ENCODE measurements at places on chromosomes 1 and 21.

- no peak for DNase-seq
Measured at GRCh38 chr1:111804776-111805175, 49.1 kb downstream of the DDX20 start.

GRCh38 chr1:68145418-68146126 lies 86.8 kb downstream of the WLS start:
- DNase-seq, result no peak

DNA sequence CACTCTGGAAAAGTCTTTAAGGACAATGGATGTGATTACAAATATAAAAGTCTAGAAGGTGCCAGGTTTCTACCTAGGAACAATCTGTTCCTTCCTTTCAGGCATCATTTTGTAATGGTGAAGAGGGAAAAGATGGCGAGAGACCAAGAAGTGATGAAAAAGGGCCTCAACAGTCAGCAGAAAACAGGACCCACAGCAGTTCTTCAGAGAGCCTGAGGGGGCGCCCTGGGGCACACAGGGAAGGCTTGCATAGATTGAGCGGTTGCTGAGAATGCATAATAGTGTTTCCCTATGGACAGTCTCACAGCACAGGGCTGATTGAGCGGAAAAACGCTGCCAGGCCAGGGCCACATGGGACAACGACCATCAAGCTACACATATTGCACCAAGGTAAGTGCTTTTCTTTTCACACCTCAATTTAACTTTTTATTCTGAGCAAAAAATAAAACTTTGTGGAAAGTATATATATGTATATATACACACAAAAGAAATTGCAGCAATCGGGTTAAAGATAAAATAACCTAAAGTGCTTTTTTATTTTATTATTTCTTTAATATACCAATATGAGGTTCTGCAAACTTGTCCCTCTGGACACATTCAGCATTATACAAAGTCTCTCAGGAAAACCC lies 3.1 kb upstream of the YRDC start:
- peak; percentile 41 for DNase-seq

DNA sequence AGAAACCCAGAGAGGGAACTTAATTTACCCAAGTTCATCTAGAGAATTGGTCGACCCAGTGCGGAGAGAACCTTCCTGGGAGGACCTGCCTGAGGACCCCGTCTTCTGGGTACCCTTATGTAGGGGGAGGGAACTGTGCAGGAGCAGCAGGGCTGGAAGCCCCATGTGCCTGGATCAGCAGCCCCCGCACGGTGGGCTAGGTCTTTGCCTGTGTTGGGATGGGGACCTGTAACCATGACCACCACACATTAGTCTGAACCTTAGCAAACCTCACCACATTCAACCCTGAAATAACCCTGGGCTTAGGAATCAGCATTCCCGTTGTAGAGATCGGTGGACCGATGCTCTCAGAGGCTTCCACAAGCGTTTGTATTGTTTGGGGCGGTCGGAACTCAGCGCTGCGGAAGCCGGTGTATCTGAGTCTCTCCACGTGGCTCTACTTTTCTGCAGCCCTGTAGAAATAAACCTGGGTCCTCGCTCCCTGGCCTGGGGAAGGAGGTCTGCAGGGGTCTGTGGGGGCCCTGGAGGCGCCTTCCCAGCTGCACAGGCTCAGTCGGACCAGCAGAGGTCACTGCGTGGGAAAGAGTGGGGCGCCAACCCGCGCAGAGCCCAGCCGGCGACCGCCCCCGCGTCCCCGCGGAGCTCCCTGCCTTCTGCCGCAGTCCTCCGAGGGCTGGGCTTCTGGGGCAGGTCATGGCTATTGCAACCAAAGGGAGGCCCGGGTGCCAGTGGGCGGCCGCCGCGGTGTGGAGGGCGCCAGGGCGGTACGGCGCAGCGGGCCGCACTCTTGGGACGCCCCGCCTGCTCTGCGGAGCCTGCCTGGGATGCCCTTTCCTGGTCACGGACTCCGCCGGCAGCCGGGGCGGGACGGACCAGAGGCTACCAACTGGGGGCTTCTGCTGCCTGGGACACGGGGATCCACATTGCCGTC lies 36.2 kb upstream of the KCNA10 start:
- no peak for DNase-seq

GRCh38 chr1:198677871-198678270 lies 39.0 kb downstream of the PTPRC start:
- DNase-seq, result no peak

DNA sequence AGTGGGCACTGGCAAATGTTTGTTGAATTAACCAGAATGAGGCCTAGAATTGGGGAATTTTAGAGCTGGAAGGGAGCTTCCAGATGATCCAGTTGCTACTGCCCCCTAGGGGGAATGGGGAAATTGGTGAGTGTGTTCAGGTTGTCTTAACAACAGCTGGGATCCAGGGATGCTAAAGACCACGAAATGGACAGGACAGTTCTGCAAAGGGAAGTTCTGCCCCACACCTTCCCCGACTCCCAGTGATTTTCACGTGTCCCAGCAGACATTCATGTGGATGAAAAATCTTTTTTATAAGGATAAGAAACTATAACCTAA lies 33.9 kb downstream of the TRIM62 start:
- DNase-seq, result no peak

- no peak for DNase-seq
Measured at GRCh38 chr1:100875228-100875627, 19.4 kb downstream of the EXTL2 start.

DNA sequence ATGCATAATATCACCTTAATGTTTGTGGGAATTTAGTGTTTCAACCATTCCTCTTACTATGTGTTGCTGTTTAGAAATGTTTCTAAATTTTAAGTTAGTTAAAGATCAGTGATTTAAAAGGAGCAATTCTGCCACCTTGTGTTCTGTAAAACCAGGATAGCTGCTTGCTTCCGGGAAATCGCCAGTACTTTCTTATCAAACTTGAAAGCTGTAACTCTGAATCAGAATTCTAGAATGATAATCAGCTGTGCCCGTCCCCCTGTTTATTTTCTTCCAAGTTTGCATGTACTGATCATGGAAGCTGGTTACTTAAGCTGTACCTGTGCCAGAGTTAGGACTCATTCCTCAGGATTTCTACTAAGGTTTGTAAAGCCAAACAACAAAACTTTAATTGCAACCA lies 656.4 kb downstream of the LTN1 start:
- DNase-seq, result peak; percentile 77

GRCh38 chr1:117921991-117922390 lies 7.4 kb downstream of the GDAP2 start:
- no peak for DNase-seq

DNA sequence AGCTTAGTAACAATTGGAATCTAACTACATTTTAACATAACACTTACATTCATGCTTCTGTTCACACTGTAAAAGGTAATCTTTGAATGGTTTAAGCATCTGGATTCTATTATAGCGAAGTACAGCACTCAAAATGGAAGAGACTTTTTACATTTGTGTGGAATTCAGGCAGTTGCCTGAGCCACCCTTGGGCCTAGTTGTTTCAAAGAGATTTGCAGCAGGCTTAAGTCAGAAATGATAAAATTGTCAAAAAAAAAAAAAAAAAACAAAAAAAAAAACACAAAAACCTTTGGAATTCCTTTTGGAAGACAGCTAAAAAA lies 199.9 kb downstream of the LYPLAL1 start:
- DNase-seq, result no peak

DNA sequence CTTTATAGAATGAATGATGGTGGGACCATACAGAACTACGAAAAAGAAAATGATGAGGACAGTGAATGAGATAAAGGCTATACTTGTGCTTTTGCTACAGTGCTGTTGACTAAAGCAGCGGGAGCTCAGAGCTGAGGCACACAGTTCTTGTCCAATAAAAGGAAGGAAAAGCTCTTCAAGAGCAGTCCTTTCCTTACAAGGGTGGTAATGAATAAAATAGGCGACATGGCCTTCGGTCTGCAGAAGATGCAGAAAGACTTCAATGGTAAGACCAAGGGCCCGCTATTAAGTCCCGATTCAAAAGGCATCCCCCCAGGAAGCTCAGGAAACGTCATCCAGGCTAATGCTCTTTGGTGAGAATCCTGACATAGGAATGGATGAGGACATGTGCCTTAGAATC lies 44.4 kb downstream of the GNG12 start:
- DNase-seq, result no peak

DNA sequence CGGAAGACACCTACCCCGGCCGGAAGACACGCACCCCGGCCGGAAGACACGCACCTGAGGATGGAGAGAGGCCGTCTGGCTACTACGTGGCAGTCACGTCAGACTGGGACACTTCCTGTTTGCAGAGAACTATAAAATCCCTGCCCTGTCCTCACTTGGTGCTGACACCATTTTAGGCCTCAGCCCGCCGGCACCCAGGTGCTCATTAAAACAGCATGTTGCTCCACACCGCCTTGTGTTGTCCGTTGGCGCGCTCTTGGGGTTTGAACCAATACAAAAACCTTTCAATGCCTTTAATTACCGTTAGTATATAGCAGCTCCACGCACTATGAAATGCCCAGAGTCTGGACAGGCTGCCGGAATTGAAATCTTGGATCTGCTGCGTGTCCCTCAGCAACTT lies 34.7 kb downstream of the VN1R5 start:
- no peak for DNase-seq

DNA sequence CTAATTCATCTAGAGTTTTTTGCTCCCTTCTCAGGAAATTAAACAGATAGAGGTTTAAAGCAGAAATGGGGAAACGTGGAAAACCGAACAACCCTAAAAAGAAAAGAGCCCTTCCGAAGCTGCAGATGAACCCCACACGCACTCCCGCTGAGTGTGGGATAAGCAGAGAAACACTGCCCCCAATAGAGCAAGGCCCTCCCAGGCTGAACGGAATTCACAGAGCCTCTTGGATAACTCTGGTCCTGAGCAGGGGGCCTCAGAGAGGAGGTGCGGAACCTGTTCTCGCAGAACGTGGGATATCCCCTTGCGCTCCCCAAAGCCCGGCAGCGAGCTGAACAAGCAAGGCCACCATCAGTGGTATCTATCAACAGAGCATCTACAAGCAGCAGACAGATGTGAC lies 44.9 kb downstream of the SSBP3 start:
- DNase-seq, result no peak

DNA sequence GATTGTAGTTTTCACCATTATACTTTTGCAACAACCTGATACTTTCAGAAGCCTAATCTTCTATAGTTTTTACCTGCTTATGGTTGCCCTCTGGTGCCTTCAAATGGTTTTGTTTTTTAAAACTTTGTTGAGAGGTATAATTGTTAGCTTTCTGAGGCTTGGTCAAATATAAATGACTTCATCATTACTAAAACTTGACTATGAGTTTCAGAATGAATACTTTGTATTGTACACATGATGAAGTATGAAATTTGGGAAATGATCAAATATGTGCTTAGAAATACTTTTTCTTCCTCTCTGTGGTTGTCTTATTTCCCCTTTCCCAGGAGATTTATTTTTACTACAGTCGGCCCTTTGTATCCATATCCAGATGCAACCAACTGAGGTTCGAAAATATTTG lies 151.8 kb upstream of the B3GALT2 start:
- DNase-seq, result no peak

DNA sequence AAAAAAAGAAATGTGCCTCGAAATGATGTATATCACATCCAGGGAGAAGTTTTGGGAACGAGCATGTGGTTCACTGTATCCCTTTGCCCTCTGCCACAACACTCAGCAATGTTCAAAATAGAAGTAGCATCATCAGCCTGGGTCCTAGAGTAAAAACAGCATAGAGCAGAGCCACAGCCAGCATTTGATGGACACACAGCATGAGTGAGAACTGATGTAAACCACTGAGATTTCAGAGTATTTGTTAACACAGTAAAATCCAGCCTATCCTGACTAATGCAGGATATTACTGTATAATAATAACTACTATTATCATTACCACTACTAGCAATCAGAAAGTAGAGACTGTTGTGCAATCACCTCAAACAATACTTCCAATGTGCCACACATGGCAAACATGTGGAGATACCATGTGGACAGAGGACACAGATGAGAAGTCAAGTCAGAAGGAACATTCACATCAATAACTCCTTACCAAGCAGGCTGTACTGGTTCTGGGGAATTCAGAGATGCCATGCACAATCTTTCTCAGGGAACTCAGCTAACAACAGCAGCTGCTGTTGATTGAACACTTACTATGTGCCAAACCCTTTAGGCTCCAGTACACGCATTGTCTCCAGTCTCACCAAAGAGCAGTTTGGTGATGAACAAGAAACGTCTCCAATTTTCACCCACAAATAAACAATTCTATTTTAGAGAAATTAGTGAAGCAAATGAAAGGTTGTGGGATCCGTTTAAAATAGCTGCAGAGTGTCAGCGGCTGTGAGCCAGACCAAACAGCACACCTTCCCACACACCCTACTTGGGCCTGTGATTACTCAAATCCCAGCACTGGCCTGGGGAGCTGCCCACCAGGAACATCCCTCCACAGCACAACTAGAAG lies 16.6 kb upstream of the GFI1 start:
- DNase-seq, result no peak

- no peak for DNase-seq
Measured at GRCh38 chr1:196183941-196184340, 424.3 kb downstream of the KCNT2 start.

DNA sequence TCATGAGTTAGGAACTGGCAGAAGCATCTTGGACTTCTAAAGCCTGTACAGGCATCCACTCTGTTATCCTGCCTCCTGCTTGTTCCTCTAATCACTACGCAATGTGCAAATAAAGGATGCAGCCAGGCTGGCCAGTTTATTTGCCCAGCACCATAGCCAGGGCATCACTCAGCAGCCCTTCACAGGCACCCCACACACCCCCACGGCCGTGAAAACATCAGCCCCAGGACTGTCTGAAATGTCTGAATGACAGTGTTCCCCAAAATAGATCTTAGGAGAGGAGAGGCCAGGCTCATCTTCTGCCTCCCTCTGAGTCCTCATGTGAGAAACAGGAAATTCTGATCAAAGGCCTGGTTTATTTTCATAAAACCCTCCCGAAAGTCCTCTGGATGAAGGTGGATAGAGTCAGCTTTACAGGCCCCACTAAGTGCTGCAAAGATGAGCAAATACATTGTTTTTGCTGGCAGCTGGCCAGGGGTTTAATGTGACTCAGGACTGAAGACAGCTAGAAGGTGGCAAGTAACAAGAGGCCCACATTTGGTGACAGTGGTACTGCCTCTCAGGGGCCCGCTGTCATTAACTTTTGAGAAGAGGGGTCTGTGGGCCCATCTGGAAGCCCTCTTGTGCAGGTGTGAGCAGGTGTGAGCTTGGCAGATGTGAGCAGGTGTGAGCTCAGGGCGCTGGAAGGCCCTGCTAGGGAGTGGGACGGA lies 32.9 kb downstream of the GRHL3 start:
- DNase-seq, result no peak

- no peak for DNase-seq
Measured at GRCh38 chr1:203937678-203938330, 76.4 kb downstream of the SNRPE start.

Measured in amniotic stem cell (primary cell).